ENCODE measurements at places on chromosomes 2 and 18.

- DNase-seq, result no peak
Observed at GRCh38 chr2:119846021-119846420, 86.3 kb downstream of the PTPN4 start.

DNA sequence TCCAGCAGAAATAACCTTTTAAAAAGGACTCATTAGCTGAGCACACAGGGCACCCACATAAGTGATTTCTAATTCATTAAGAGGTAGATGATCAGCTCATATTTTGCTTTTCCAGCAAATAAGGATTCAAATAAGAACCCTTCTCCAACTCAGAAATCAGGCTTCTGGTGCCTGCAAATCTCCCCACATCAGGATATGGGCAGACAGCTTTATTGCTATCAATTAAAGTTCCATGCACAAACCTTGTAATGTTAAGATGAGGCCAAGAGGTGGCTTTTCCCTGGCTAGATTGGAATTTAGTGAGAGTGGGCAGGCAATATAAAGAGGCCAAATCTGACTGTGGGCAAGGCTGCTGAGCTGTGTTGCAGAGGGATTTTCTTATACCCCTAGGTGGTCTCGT lies 193.6 kb downstream of the SH3RF3 start:
- DNase-seq, result no peak

GRCh38 chr2:190838492-190838910 lies 42.1 kb upstream of the GLS start:
- DNase-seq, result peak; percentile 82

GRCh38 chr2:120660771-120661459 lies 74.8 kb upstream of the GLI2 start:
- no peak for DNase-seq

GRCh38 chr2:120383631-120384340 lies 37.9 kb downstream of the INHBB start:
- DNase-seq, result no peak

DNA sequence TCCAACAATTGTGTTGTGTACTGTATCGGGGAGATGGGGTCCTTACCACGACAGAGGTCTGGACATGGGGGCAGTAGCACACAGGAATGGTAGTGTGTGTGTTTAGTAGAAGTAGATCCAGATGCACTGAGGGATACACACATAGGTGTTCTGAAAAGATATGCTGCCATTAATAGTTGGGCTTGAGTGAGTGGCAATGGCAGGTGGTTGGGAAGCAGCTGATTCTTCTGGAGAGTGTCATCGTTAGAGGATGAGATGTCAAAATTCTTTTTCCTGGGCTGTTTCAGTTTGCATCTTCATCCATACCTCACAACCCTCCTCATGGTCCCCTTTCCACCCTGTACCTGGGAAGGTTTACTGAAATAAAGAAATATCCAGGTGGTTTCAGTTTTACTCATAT lies 66.6 kb downstream of the UGGT1 start:
- DNase-seq, result no peak

DNA sequence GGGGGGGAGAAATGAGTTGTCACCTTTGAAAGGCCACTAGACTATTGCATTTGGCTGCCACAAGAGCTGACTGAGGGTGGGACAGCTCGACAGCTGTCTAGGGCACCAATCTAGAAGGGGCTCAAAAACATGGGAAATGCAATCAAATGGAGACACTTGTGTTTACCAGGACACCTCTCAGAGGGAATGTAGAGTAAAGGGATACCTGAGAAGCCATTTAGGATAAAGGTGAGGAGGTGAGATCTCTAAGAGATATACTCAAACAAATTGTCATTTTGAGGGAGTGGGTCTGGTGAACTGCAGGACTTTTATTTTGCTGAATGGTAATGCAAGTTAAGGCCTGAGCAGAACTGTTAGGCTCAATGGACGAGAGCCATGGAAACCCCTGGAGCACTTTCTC lies 159.8 kb downstream of the DDX1 start:
- DNase-seq, result no peak

- peak; percentile 31 for DNase-seq
Observed at GRCh38 chr2:102505290-102505689, 32.3 kb downstream of the SLC9A4 start.

GRCh38 chr2:68645523-68645922 lies 2.1 kb downstream of the PROKR1 start:
- DNase-seq, result peak; percentile 17

- no peak for DNase-seq
Observed at GRCh38 chr2:21939967-21940366, 816.2 kb downstream of the TDRD15 start.

GRCh38 chr2:212854771-212855170 lies 296.6 kb downstream of the IKZF2 start:
- DNase-seq, result no peak

DNA sequence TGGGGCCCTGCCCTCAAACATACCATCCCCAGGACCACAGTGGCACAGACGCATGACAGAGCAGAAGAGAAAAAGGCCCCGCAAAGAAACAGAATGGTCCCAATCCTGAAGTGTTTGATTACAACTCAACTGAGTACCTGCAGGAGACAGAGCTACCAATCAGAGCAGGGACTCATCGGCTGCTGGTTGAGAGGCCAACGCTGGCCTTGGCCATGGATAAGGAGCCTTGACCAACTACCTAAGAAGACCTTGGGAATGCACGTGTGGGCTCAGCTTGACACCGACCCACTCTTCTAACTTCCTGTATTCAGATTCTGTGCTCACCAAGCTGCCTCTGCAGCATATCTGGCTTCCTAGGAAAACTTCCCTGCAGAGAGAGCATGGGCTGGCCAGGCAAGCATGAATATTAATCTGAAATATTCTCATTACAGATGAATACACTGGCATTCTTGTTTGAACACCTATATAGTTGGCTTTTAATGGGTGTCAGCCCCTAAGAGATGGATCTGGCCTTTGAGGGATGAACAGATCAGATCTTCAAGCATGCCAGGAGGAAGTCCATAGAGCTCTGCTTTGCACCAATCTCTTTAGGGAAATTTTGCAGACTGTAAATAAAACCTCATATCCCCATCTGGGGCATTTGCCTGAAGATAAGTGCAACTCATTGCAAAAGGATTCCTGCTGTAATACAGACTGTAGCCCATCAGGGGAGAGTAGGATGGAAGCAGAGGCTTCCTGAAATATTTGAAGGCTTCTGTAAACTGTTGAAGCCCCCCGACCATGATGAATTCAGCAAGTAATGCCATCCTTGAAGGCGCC lies 135.4 kb downstream of the BCL2 start:
- DNase-seq, result no peak

DNA sequence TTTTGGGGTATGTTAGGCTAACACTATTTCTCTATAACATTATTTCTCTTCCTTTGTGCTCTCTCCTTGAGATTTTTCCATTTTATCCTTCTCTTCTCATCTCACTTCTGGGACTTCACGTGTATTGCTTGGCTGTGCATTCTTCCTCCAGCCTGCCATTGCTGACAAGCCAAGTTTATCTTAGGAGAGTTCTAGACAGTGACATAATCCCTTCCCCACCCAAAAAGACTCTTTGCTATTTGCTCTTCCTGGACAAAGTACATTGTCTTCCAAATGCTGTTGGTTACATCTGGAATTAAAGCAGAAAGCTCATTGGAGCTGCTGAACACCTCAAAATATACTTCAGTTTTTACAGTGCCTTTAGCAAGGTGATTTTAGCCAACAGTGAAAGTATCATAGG lies 8.9 kb downstream of the TSPYL6 start:
- DNase-seq, result no peak

DNA sequence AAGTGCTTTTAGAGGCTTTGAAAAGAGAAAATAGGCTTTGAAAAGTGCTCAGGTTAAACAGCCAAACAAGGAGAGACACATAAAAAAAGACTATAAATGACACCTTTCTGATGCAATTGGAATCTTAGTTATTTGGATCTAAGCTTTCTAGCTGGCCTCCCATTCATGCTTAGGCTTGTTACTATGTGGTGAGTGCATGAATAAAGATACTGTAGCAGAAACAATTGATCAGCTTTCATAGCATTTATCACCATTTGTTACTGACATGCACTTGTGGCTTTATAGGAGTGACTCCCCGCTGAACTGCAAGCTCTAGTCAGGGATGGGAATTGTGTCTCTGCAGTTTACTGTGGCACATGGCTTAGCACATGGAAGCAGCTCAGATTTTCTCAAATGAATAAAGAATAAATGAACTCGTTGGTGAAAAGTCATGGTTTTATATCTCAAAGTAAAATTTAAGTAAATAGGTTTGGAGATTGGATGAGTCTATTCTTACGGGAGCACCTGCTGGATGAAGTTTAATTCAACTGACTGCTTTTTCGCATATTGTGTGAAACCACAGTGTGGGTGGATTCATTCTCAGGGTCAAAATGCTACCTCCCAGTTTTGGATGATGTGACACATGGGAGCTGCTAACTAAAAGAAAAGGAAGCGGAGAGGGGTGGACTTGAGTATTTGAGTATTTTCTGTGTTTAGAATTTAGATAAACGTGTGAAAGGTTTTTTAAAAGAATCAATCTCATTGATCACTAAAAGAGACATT lies 91.1 kb upstream of the NOL4 start:
- DNase-seq, result no peak

DNA sequence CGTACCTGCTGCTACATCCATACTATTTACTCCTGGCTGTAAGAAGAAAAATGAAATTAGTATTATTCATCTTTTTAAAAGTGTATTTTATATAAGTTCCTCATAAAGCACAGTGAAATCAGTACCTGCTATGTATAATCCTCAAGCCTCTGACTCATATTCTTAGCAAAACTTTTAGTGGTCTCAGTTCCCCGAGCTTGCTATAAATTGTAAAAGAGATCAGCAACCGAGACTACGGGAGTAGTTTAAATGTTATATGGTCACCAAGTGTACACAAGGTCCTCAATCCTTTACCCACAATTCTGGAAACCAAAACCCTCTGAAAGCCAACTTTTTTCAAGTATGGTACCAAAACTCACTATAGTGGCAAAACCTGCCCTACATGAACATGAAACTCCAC lies 24.2 kb downstream of the PRPF40A start:
- DNase-seq, result no peak

- DNase-seq, result peak; percentile 10
Observed at GRCh38 chr2:171531291-171531690, 9.0 kb downstream of the CYBRD1 start.

DNA sequence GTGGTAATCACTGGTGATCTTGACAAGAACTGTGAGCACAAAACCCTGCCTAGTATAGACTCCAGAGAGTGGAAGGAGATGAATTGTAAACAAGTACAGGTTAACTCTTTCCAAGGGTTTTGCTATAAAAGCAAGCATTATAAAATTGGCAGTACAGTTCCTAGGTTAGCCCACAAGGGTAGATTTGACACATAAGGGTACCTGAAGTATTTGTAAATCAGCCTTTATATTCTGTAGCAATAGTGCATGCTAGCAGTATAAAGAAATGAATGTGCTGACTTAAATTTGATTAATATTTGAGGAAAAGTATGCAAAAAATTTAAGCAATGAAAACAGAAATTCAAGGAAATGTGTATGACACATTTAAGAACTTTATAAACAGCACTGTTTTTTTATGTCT lies 42.4 kb downstream of the SP3 start:
- no peak for DNase-seq

DNA sequence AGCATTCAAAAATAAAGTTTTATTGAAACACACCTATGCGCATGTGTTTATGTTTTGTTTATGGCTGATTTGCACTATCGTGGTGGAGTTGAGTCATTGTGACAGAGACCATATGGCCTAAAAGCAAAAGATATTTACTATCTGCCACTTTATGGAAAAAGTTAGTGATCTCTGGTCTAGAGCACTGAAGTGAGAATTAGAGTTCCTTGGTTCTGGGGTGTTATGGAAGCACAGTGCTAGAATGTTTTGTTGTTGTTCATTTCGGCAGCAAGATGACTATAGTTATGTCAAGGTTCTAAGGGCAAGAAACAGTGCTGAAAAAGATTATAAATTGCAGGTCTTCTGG lies 416.5 kb downstream of the SLC4A3 start:
- DNase-seq, result no peak

GRCh38 chr2:119179202-119179601 lies 20.7 kb upstream of the C1QL2 start:
- DNase-seq, result peak; percentile 83

DNA sequence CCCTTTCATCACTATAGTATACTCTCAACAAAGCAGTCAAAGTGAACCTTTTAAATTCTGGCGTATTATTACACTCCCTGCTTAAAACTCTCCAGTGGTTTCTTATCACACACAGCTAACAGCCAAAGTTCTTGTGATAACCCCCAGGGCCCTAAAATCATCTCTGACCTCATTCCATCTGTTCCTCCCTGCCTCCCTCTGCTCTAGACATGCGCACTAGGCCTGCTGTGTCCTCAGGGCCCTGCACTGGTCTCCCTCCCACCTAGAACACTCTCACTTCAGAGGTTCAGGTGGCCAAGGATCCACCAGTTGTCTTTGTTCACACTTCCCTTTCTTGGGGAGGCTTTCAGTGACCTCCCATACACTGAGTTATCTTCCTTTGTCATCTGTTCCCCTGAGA lies 603.4 kb downstream of the DSC3 start:
- no peak for DNase-seq

DNA sequence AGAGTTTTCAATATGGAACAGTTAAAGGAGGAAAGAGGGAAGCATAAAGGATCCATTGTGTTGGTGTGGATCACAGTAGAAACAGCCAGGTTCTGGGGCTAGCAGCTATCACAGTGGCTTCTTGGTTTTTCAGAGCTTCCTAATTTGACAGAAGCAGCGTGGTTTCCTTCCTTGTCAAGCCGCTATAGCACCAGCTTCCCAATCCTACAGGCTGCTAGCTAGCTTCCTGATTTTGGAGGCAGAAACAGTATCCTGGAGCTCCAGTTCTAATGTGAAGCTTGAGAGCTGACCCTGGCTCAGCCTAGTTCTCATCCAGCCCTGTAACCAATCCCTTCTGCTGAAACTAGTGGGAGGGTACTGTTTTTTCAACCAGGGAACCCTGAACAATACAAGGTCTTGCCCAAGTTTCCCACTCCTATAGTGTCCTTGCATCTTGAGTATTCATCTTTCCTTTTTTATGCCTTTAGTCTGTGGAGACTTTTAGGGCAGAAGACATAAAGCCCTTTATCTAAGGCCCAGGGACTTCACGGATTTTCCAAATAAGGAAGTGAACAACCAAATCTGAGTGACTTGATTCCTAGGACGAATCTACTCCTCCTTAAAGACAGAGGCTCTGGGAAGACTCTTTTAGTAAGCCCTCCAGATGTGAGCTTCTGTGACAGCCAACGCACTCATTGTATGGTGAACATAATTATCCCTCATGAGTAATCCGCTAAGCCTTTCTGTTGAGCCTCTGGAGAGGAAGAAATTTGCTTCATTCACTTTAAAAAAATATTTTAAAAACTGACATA lies 33.8 kb downstream of the CCDC93 start:
- DNase-seq, result peak; percentile 54

DNA sequence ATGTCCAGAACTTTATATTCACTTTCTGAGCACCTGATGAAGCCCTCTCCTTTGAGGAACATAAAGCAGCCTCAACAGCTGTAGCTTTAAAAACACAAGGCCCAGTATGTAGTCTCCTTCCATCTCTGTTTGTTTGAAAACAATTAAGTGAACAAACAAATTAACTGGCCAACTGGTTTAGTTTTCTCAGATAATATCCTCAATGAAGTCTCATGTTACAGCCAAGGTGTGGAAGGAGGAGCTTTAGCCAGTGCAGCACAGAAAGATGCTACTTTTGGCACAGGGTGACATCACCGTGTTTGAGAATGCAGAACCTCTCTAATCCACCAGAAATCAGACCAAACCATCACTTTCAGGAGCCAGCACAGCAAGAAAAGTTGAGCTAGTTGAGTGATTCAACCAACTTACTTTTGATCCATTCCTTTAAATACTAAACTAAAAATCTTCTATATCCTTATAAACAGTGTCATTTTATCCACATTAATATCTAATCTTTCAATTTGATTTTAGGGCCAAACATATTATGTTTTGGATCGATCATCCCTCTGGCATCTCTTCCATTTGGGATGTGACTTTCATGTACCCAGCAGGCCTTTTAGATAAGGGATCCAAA lies 488.7 kb downstream of the ARHGAP15 start:
- no peak for DNase-seq

Measured in kidney tubule cell (primary cell).